ENCODE measurements at places on chromosomes 6 and 20. TPM values are rescaled to one million over a fixed set of nuclear protein-coding genes. Genes with fewer than 3 reads are reported as not detected.

GRCh38 chr20:52540509-52540908 lies 348.9 kb upstream of the ZFP64 start:
- no peak for DNase-seq

DNA sequence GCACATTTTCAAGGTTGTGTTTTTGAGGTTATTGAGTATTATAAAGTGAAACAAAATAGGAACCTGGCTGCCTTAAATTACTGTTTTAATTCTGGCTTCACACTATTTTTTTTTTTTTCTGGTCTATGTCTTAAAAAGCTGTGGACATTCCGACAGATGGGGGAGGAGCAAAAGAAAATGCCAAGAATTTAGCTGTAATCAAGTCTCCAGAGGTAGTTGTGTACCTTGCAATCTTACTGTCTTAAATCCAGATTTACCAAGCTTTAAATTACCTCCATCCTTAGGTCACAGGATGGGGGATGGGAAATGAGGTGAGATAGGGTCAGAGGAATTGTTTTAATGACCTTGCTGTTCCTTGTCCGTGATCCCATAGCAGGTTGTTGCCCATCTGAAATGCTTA lies 182.8 kb downstream of the UTRN start:
- no peak for DNase-seq

DNA sequence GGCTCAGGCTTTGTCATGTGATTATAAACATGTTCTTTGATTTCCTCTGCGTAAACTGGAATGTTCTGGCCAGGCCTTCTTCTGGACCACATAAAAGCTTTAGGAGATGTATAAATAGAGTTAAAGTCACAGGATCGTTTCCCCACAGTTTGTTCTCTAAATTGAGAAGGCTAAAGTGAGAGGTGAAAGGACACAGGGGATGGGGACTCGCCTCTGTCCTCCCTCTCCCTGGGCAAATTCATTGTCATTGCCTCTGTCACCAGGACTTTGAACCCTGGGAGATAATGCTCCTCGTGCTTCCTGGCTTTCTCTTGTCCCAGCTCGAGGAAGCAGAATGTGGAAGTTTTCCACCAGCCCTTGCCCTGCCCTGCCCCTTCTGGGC lies 20.3 kb upstream of the ZFAND3 start:
- no peak for DNase-seq

The TREM1 gene
- not detected for total RNA-seq

The DNAH8 gene
- not detected for total RNA-seq

Measured in A673 (cell line).